ENCODE measurements at places on chromosomes 6 and 20.

- no peak for DNase-seq
- peaks cover 10% of the 10 kb centered on the region for H3K4me1 ChIP-seq
- no peak overlapping the region for H3K4me3 ChIP-seq
- H3K27ac ChIP-seq, result no peak overlapping the region
Observed at GRCh38 chr6:156703719-156704118, 73.5 kb upstream of the ARID1B start.

- peaks cover 5% of the 10 kb centered on the region for H3K27me3 ChIP-seq
- DNase-seq, result no peak
- H3K4me3 ChIP-seq, result no peak overlapping the region
- H3K27ac ChIP-seq, result no peak overlapping the region
- H3K4me1 ChIP-seq, result no peaks in the 10 kb centered on the region
- peaks cover 1% of the 10 kb centered on the region for H3K36me3 ChIP-seq
Observed at GRCh38 chr6:137246791-137247202, 27.6 kb upstream of the IFNGR1 start.

DNA sequence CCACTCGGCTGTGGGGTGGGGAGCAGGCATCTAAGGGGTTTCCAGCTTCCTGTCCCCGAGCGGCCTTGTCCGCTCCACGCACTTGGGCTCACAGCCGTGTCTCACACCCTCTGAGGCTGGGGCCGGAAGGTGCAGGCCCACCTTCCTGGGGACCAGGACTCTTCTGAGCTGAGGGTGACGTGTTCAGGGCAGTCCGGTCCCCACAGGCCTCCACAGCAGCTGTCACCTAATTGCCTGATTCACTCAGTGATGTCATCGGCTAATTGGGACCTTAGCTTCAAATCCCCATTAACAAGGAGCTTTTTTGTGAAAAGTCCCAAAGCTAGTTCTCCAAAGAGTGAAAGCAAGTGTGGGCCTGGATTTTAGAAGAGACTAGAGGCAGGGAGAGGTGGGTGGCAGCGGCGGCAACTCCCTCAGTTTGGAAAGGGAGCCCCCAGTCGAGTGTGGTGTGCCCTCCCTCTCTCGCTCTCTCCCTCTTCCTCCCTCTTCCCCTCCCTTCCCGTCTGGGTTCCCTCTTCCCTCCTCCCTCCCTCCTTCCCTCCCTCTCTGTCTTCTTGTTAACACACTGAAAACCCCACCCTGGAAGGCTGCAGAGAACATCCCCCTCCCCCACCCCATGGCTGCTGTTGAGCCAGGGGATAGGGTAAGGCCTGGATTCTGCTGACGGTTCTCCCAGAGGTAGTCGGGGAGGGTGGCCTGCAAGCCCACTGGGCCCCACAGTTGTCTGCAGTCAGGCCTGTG lies 39.0 kb downstream of the MYT1 start:
- no peak overlapping the region for H3K27ac ChIP-seq
- H3K27me3 ChIP-seq, result peaks cover 11% of the 10 kb centered on the region
- no peak overlapping the region for H3K4me3 ChIP-seq
- DNase-seq, result no peak

GRCh38 chr20:35463455-35464300 lies 8.3 kb downstream of the CEP250 start:
- peak; percentile 36 for DNase-seq
- no peak overlapping the region for H3K27ac ChIP-seq

GRCh38 chr6:112634376-112634775 lies 287.2 kb downstream of the RFPL4B start:
- no peak for DNase-seq
- no peaks in the 10 kb centered on the region for H3K36me3 ChIP-seq
- no peak overlapping the region for H3K4me3 ChIP-seq

DNA sequence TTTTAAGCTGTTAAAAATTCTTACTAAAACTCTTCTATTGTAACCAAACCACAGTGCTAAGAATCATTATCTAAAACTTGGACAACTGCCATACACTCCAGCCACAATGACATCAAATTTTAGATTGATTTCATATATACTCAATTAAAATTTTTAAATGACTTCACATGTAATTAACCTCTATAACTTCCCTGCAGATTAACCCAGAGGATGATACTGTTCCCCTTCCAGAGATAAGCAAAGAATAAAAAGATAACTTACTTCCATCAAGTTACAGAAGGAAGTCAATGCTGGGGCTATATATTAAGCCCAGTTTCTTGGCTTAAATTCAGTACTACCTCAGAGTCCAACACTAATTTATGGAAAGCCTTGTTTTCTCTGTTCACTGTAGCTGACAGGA lies 71.3 kb downstream of the ARHGAP18 start:
- no peak for DNase-seq
- H3K27me3 ChIP-seq, result no peaks in the 10 kb centered on the region

DNA sequence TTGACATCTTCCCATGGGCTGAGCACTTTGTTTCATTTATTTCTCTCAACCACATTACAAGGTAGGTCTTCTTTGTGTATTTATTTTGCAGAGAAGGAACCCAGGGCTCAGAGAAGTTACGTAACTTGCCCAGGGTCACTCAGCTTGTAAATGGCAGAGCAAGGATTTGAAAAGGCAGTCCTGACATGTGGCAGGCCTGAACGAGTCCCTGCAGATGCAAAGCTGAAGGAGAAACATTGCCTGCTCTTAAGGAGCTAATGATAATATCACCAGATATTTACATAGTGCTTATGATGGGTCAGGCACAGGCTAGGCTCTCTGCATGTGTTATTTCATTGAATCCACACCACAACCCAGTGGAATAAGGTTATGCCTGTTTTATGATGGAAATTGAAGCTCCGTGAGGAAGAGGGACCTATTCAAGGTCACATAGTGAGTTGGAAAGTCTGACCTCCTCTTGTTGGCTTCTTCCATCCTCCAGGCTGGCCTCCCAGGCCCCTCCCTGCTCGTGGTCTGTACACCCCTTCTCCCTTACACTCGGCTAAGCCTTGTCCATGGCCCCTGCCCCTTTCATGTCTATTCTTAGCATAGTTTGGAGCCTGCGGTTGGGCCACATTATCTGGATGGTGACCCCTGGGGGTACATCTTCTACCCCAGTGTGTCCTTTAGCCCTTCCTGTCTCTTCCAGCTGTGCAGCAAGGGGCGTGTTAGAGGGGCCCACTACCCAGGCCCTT lies 12.5 kb downstream of the MYH7B start:
- DNase-seq, result no peak
- no peaks in the 10 kb centered on the region for H3K36me3 ChIP-seq
- H3K27ac ChIP-seq, result no peak overlapping the region
- H3K27me3 ChIP-seq, result no peaks in the 10 kb centered on the region

- no peak overlapping the region for H3K4me3 ChIP-seq
- no peaks in the 10 kb centered on the region for H3K27me3 ChIP-seq
- H3K4me1 ChIP-seq, result no peaks in the 10 kb centered on the region
- no peak overlapping the region for H3K27ac ChIP-seq
- no peak for DNase-seq
Observed at GRCh38 chr6:71454056-71454455, 165.4 kb downstream of the OGFRL1 start.

DNA sequence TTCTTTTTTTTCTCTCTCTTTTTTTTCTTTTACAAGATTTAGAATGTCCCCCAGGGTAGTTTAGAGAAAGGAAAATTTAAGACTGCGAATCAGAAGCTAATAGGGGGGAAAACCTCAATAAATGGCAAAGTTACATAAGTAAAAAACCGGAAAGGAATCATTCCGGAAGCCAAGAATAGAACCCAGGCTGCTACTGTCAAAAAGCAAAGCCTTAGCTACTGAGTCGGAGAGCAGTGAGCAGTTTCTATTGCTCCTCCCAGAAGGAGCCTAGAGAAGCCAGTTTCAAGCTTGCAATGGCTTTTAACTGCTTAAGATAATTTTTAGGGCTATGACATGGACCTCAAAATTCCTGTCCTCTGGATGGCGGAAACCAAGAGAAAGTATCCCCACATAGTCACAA lies 31.6 kb downstream of the SAMD5 start:
- DNase-seq, result no peak
- H3K4me1 ChIP-seq, result no peaks in the 10 kb centered on the region
- no peaks in the 10 kb centered on the region for H3K36me3 ChIP-seq
- H3K27ac ChIP-seq, result no peak overlapping the region
- H3K27me3 ChIP-seq, result peaks cover 7% of the 10 kb centered on the region

DNA sequence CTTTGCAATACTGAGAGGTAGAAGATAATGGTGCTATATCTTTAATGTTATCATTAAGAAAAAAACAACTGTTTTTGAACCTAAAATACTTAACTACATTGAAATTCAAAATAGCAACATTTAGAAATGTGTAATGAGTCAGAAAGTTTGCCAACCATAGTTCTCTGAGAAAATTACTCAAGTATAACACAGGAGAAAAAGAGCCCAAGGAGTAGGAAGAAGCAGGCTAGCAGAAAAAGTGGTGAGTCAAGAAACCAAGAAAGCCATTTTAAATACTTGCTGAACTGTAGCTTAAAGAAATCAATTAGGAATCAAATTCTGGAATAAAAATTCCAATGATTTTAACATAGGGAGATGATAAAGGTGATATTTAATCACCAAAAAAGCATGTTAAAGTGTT lies 181.0 kb upstream of the RSPO3 start:
- no peaks in the 10 kb centered on the region for H3K36me3 ChIP-seq
- H3K27ac ChIP-seq, result no peak overlapping the region
- no peak for DNase-seq
- H3K4me3 ChIP-seq, result no peak overlapping the region

DNA sequence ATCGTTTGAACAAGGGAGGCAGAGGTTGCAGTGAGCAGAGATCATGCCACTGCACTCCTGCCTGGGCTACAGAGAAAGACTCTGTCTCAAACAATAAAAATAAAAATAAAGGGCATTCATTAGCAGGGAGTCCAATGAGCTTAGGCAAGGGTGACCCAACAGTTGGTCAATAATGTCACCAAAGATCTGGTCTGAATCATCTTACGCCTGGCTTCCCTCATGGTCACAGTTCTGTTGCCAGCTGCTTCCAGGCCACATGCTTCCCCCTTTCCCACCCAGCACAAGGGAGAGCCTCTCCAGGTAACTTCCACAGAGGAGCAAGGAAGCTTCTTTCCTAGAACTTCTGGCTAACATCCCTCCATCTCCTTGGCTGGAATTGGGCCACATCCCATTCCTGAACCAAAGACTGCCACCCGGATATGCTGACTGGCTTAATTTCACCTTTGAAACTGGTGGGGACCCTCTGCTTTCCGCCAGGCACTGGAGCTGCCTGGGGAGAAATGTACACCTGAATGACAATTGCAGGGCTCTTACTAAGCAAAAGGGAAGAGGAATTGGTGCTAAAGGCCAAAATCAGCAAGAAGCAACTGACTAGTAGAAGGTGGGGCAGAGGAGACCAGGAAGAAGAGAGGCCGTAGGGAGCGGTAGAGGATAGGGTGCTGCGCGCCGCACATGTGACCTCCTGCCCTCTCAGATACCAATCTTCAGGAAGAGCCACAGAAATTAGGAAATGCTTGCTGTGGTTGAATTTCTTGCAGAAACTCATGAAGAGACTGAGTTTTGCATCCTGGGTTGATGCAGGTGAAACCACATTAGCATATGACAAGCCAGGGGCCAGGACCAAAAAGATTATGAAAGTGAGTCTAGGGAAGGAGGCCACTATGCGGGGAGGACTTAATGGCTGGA lies 8.3 kb upstream of the SCML4 start:
- no peak overlapping the region for H3K27ac ChIP-seq
- H3K27me3 ChIP-seq, result no peaks in the 10 kb centered on the region
- no peaks in the 10 kb centered on the region for H3K36me3 ChIP-seq
- H3K4me3 ChIP-seq, result no peak overlapping the region

DNA sequence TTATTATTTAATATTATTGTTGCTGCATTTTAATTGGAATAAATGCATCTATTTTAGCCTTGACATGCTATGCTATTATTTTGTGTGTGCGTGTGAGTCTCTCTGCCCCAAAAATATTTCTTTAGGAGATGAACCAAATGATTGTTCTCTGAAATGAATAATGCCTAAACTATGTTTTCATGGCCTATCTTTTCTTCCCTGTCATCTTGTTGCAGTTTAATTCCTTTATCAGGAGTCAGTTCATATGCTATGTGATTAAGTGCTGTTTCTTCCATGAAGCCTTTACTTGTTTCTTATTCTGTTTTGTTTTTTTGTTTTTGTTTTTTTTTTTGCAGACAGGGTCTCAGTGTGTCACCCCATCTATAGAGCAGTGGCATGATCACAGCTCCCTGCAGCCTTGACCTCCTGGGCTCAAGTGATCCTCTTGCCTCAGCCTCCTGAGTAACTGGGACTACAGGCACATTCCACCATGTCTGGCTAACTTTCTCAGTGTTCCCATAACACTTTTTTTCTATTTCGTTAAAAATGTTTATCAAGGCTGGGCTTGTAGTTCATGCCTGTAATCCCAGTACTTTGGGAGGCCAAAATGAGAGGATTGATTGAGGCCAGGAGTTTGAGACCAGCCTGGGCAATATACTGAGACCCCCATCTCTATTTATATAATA lies 25.7 kb downstream of the TPX2 start:
- peaks cover 50% of the 10 kb centered on the region for H3K36me3 ChIP-seq
- no peak overlapping the region for H3K27ac ChIP-seq
- no peaks in the 10 kb centered on the region for H3K4me1 ChIP-seq

GRCh38 chr20:33740189-33740588 lies 8.4 kb downstream of the ZNF341 start:
- H3K27ac ChIP-seq, result no peak overlapping the region
- H3K4me3 ChIP-seq, result no peak overlapping the region
- H3K36me3 ChIP-seq, result peaks cover 19% of the 10 kb centered on the region
- peaks cover 1% of the 10 kb centered on the region for H3K4me1 ChIP-seq
- no peak for DNase-seq

- no peak overlapping the region for H3K4me3 ChIP-seq
- H3K36me3 ChIP-seq, result no peaks in the 10 kb centered on the region
- H3K4me1 ChIP-seq, result no peaks in the 10 kb centered on the region
- H3K27me3 ChIP-seq, result no peaks in the 10 kb centered on the region
Observed at GRCh38 chr6:93568169-93568568, 148.8 kb upstream of the EPHA7 start.

GRCh38 chr6:148146717-148147462 lies 195.7 kb upstream of the SASH1 start:
- no peaks in the 10 kb centered on the region for H3K36me3 ChIP-seq
- peaks cover 11% of the 10 kb centered on the region for H3K4me1 ChIP-seq
- H3K27me3 ChIP-seq, result peaks cover 19% of the 10 kb centered on the region
- H3K27ac ChIP-seq, result peak overlapping the region; percentile 90
- DNase-seq, result peak; percentile 64

DNA sequence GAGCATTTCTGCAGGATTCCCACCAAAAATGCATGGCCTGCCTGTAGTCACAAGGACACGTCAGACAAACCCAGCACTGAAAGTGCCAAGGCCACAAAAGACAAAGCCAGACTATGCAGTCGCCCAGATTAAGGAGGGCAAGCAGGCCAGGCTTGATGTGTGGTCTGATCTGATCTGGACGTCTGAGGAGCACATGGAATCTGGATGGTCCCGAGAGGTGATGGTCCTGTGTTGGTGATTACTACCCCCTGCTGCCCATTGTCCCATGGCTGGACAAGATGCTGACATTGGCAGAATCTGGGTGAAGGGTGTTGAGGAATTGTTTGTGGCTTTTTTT lies 17.1 kb downstream of the NPEPL1 start:
- H3K27me3 ChIP-seq, result no peaks in the 10 kb centered on the region
- DNase-seq, result no peak
- H3K36me3 ChIP-seq, result no peaks in the 10 kb centered on the region
- H3K27ac ChIP-seq, result peak overlapping the region; percentile 17

All from activated naive CD8-positive, alpha-beta T cell treated with anti-CD3 and anti-CD28 coated beads for 36 hours (primary cell).